ENCODE measurements at places on chromosomes 13 and 19.

DNA sequence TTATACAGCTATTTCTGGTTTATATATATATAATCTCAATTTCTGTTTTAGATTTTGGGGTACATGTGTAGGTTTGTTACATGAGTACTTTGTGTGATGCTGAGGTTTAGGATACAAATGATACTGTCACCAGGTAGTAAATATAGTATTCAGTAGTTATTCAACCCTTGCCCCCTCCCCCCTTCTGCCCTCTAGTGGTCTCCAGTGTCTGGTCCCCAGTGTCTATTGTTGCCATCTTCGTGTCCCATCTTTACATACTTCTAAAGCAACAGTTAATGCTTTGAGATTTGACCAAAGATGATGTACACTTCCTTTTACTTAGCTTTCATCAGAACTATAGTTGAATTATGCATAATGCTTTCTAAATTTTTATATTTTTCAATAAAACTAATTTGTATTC, 1623.4 kb upstream of the PRR20A start:
- no peak for DNase-seq

DNA sequence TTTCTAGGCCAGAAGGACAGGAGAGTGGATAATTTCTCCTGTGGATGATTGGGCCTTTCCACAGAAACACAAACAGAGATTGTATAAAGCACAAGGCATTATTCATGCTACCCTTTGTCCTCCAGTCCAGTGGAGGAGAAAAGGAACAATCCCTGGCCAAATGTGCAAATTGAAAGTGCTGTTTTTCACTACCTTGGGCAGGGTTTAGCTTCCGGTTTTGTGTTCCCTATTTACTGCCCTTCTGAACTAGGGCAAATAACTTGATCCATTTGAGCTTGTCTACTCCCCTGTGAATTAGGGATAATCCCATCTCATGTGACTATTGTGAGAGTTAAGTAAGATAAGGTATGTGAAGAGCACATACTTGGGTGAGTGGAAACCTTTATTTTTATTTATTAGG, 13.3 kb downstream of the PDX1 start:
- DNase-seq = no peak

DNA sequence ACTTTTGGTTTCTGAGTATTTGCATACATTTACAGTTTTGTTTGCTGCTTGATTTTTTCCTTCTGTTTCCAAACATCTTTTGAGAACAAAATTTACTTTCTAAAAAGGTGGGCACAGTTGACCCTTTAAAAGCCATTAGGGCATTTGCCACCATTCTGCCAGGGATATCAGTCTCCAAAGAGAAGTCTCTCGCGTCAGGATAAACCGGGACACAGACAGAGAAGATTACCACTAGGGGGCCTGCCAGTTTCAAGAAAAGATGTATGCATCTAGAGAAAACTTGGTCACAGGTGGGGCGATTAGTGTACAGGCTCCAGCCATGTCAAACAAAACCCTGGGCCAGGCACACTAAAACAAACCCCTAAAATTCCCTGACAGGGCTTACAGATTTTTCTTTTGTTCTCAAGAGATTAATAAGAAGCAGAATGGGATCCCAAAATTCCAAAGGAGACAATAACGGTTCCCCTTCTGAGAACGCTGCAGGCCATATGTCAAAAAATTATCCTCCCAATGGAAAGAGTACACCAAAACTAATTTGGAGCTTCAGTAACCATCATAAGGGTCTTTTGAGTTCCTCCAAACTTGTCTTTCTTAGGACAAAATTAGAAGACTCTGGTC, 10.7 kb upstream of the PABPC3 start:
- DNase-seq = peak; percentile 39

DNA sequence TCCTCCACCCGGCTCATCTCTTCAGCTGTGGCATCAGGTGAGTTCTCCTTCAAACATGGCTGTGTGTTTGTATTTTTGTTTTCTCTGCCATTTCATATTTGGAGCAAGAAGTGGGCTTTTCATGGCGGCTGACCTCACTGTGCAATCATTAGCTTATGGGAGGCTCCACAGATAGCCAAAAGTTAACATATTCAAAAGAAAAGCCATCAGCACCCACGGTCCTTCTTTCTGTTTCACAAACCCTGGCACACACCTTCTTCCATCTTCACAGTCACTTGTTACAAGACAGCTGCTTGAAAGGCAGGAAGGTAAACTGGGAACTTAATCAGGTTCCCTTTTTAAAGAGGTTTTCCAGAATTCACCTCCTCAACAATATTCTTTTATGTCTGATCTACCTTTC, 69.3 kb upstream of the ATP12A start:
- no peak for DNase-seq

DNA sequence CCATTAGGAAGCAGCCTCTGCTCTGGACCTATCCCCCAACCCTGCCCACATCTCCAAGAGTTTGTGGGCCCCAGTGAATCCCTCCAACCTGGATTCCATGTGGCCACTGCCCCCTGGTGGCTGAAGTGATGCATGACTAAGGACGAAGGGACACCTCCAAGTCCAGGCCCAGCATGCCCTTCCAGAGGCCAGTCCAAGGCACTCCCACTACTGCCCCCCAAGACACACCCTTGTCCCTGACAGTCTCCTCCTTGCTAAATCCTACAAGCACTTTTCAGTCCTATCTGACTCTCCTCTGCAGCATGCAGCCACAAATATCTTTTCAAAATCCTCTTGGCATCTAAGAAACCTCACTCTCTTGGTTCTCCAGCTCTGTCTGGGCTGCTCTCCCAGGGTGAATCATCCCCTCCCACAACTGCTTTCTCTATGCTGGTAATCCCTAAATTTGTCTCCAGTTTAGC, 33.0 kb downstream of the DEDD2 start:
- no peak for DNase-seq

GRCh38 chr19:50312967-50313811, 16.0 kb downstream of the KCNC3 start:
- DNase-seq = no peak

- DNase-seq = no peak
These were observed 11.2 kb downstream of the ARHGAP33 start for GRCh38 chr19:35786299-35787160.

DNA sequence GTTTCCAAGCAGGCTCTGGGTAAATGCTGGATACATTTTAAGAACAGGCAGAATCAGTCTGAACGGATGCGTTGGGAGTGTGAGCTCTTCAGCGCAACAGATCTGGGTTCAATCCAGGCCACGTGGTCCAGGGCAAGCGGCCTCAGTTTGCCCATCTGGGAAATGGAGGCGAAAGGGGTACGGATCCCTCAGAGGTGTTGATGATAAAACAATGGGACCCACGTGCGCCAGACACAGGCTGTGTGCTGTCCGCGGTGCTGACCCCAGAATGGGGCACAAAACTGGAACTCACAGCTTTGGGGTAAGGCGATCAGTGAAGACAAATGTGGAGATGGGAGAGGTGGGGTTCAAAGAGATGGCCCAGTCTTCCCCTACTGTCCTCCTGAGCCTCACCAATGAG, 13.1 kb upstream of the PDE4C start:
- DNase-seq = no peak

DNA sequence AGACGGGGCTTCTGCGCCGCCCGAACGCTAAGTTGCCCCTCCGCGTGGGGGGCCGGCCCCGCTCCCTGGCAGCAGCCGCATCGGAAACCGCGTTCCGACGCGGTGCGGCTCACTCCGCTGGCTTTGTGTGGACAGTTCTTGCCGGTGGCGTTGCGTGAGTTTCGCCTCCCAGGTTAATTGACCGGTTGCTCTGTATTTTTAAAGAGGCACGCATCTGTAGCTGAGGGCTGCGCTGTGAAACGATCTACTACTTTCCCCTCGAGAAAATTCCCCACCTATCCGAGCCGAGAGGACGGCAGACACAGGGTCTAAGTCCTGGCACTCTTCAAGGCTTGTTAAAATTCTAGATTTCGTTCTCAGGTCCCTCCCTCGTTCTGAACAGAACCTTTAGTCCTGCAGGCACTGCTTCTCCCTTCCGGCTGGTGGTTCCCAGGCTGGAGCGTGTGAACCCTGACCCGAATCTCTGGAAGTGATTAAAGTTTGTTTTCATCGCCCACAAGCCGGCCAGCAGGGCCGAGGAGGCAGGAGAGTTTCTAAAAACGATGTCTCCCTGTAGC, 933 bp downstream of the ARHGEF7 start:
- no peak for DNase-seq

GRCh38 chr19:45391346-45391745, 13.5 kb downstream of the PPP1R13L start:
- DNase-seq = no peak

- no peak for DNase-seq
These were observed 459 bp downstream of the PRAM1 start for GRCh38 chr19:8501981-8502380.

DNA sequence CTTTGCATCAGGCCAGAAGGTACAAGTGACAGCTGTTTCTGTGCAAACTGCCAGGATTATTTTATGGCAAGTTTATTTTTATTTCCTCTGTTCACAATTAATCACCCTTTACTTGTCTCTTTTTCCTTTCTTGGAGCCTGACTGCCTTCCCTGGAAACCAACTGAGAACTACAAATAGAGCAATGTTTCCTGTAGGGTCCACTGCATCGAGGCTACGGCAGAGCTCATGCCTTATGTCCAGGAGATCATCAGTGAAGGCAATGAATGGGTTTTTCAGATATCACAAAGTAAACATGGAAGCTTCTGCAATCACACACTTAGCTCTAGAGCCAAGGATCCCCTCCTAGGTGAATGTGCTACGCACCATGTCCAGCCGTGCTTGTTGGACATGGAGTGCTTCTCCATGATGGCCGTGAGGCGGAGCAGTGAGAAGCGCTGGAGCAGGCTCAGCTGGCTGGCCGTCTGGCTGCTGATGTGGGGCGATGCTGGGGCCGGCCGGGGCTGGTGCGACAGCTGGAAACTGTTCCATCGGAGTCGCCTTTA, 110.9 kb downstream of the KL start:
- DNase-seq = no peak

GRCh38 chr19:50002386-50002960, 22.7 kb downstream of the VRK3 start:
- no peak for DNase-seq

- no peak for DNase-seq
These were observed 7.0 kb upstream of the TMEM161A start for GRCh38 chr19:19145281-19145680.

DNA sequence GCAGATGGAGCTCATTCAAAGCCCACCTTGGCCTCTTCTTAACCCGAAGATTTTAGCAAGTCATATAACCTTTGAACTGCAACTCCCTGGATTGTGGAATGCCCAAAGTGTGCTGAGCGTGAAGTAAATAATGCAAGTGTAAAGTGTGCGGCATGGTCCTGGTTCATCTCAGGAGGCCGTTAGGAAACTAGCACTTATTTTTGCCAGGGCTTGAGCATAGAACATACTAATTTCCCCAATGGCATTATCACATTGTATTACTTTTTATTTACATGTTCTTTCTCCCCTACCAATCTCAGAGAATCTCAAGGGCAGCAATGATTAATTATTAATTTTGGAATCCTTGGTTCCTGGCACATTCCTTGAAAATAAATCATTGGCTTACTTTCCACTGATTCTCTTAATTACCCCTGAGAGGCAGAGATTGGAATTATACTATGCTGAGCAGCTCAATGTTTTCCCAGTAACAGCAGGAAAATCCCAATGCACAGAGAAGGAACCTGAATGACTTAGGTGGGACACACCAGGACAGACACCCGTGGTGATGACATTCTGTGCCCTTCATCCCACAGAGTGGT, 128.8 kb upstream of the GJB6 start:
- no peak for DNase-seq
